ENCODE measurements at places on chromosomes 1 and 21. TPM values are rescaled to one million over a fixed set of nuclear protein-coding genes. Genes with fewer than 3 reads are reported as not detected.

GRCh38 chr1:216632980-216633379, 90.2 kb downstream of the ESRRG start:
- no peak for DNase-seq

DNA sequence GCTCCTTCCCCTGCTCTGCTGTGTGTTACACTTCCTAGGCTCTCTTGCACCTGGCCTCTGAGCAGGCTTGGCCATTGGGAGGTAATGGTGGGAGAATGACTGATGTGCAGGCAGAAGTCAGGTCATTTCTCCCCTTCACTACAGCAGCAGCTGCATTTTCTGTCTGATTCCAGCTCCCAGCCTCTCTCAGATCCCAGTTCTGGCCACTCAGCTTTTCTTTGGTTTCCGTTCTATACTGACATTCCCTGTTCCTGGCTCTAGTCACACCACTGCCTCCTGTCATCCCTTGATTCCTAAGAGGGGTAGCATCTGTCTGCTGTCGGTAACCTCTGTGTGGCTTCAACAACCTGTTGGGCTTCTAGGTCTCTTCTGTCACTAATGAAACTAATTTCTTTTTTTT, 127.7 kb upstream of the HOOK1 start:
- DNase-seq = no peak

DNA sequence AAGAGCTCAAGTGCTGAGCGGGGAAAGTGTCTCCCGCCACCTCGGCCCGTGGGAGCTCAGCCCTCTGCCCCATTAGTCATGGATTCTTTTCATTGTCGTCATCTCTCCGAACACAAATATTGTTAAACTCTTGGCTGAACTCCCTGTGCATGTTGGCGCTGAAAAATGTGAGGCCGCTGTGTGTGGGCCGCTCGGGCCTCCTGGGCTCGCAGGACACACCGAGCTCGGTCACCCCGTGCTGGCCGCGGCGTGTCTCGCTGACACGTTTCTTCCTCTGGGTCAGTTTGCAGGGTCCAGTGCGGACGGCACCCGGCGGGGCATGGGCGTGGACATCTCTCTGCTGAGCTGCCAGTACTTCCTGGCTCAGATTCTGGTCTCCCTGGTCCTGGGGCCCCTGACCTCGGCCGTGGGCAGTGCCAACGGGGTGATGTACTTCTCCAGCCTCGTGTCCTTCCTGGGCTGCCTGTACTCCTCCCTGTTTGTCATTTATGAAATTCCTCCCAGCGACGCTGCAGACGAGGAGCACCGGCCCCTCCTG, 25.6 kb downstream of the SLC45A1 start:
- peak; percentile 57 for DNase-seq

GRCh38 chr1:162137179-162137960, 67.9 kb downstream of the NOS1AP start:
- DNase-seq = no peak

GRCh38 chr1:200290010-200290685, 119.7 kb downstream of the ZNF281 start:
- no peak for DNase-seq

- DNase-seq = no peak
Measured at GRCh38 chr1:65253800-65254319, 55.5 kb upstream of the DNAJC6 start.

DNA sequence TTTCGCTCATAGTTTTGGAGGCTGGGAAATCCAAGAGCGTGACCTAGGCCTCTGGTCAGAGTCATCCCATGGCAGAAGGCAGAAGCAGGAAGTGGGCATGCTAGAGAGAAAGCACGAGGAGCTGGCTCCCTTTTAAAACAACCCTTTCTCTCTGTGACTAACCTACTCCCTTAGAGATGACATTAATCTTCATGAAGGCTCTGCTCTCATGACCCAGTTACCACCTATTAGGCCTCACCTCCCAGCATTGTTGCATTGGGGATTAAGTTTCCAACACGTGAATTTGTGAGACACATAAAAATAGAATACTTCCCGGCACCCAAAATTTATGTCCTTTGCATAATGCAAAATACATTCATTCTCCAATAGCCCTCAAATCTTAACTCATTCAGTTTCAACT, 223.1 kb upstream of the ST6GALNAC5 start:
- DNase-seq = no peak

The FHAD1 gene
- 1.2 TPM for total RNA-seq

The CAPN8 gene
- total RNA-seq = 118 TPM

The CCT8 gene
- 86.4 TPM for total RNA-seq

The FBXO2 gene
- total RNA-seq = 0.55 TPM
